ENCODE measurements at places on chromosomes 4 and X.

DNA sequence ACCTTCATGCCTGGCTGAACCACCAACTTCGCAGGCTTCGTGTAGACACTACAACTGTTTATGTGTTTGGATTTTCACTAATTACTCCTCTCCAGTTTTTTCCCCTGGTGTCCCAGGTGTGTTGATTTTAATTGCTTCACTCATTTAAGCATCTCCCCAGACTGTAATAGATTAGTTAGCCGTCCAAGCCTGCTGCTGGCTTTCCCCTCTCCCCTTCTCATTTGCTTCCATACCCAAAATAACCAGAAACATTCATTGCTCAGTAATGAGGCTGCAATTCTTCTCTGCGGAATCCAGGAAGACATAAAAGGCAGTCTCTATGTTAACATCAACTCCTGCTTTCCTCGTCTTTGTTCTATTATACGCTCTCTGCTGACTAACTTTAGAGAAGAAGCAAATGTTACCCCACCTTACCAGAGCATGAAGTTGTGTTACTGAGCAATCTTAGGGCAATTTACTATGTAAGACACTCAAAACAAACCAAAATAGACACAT lies 37.9 kb upstream of the SCRG1 start:
- no peak for DNase-seq

DNA sequence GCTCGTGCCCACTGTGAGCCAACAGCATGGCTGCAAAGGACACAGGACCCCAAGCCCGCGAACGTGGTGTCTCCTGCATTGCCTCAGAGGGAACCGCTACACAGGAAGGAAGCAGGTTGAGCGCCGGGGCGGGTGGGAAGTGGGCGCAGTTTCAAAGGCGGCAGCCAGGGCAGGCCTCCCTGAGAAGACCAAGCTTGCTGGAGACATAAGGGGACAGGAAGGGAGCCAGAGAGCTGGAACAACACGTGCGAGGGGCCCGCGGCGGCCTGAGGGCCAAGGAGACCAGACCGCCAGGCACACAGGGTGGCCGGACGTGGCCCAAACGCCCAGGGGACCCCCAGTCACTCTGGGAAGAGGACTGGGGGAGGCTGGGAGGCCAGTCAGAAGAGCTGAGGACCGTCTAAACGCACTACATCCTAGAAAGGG lies 32.0 kb downstream of the CTBP1 start:
- DNase-seq = peak; percentile 82

DNA sequence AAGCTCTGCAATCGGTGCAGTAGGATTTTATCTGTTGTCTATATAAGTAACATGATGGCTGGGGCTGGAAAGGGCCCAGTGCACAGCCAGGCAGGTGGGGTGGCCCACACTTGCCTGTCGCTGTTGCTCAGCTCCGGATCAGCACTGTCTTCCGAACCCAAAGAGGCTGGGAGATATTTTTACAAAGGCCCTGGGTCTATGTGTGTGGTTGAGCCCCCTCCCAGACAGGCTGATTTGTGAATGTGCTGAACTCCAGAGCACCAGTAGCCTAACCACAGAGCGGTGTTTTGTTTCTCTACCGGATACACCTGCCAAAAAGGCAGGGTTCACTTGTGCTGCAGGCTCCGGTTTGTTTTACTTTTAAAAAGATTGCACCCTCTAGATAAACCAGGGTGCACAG lies 33.5 kb upstream of the CHRNA9 start:
- peak; percentile 70 for DNase-seq

GRCh38 chrX:38699121-38699520 lies 102.1 kb upstream of the MID1IP1 start:
- no peak for DNase-seq

DNA sequence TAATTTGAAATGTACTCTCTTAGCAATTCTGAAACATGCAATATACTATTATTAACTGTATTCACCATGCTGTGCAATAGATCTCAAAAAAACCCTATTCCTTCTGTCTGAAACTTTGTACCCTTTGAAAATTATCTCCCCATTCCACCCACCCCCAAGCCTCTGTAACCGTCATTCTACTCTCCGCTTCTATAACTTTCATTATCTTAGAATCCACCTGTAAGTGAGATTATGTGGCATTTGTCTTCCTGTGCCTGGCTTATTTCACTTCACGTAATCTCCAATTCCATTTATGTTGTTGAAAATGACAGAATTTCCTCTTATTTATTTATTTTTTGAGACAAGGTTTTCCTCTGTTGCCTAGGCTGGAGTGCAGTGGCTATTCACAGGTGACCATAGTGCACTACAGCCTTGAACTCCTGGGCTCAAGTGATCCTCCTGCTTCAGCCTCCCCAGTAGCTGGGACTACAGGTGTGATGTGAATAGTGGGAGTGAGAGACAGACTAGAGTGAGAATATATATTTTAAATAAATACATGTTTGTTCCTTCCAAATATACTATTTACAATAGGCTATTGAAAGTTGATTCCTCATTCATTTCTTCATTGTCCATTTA lies 30.5 kb downstream of the VSIG4 start:
- no peak for DNase-seq

DNA sequence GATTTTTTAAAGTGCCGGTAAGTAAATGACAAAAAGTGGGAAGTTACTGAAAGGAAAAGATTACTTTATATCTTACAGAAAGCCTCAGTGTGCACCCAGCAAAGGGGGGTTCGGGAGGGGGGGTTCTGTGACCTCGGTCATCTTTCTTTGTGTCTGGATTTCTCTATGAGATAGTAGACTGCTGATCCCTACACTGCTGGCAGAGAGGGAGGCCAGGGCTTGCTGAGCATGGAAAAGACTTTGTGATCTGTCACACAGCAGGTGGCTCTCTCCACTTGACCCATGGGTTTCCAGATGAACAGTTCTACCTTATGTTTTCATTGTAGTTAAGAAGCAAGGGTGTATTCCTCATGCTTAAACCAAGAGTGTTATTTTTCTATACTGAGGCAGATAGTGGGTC lies 475.6 kb downstream of the PCDH10 start:
- no peak for DNase-seq

DNA sequence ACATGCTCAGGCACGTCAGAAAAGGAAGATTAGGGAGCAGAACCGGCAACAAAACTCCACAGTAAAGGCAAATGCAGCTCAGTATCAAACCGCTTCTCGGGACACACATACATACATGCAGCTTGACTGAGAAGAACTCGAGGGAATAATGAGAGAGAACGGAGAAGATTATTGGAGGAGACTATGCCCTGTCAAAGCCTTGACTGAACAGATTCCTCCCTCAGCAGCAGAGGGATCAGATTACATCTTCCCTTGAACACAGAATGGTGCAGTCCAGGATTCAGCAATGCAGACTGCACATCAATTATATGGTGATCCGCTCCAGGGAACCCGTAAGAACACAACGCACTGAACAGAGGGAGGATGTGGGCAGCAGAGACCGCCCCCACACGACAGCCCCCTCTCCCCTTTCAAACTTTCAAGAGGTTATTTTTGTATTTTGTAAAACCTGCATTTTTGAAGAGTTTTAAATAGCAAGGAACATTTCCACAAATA lies 183.2 kb downstream of the FBXW7 start:
- DNase-seq = no peak

DNA sequence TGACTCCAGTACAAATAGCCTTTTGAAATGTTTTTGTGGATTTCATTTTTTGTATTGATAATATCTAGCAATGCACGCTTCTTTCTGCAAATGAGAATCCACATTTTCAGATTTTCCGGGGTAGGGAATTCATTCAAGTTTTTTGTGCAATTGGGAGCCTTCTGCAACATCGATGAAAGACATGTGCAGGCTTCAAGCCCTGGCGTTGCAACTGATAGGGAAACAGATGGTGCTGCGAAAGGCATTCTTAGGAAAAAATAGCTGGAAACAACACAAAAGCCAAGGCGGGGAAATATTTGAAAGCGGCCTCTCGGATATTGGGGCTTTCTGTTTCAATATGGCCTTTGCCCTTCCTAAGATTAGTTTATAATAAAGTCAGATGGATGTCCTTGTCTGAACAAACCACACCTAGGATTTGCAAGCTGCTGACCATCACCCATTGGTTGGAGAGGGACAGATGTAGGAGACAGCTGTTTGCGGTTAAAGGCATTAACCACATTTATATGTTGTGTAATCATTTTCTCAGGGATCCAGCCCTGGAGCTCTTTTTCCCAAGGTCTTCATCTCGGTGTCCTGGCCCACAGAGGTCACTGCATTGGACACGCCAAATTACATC lies 136.5 kb downstream of the PRKX start:
- DNase-seq = no peak

GRCh38 chr4:44100456-44100855 lies 348.2 kb downstream of the KCTD8 start:
- no peak for DNase-seq

- DNase-seq = no peak
Measured at GRCh38 chr4:104279744-104280143, 214.9 kb downstream of the CXXC4 start.

DNA sequence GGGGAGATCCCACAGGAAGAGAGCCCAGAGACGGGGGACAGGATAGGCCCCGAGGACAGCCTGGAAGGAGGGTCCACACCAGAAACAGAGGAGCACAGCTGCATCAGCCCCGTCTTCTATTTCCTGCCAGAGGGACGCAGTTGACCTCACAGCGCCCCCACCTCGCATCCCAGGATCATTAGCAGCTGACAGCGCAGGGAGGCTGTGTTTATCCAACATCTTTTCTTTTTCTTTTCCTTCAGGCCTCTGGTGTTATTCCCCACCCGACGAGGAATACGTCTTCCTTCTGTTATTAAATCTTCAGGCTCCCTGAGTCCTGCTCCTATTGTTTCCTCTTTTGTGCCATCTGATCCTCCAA lies 75.4 kb downstream of the DCHS2 start:
- no peak for DNase-seq

GRCh38 chr4:866761-867390 lies 40.9 kb upstream of the CPLX1 start:
- no peak for DNase-seq

- DNase-seq = no peak
Measured at GRCh38 chrX:45385757-45386156, 185.1 kb upstream of the DIPK2B start.

DNA sequence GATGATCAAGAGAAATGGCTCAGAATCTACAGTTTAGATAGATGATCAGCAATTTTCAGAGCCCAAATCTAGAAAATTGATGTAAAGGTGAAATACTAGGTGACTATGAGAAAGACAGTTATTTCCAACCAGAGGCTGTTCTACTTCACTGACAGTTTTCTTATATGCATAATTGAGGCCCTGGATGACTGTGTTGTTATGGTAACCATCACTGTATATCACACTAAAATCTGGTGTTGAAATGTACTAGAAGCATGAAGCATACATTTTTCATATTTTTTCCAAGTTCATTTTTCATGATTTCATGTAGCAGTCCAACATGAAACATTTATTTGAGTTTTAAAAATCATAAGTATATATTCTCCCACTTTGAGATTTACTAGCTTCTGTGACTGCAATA lies 87.4 kb downstream of the ATXN3L start:
- DNase-seq = no peak

DNA sequence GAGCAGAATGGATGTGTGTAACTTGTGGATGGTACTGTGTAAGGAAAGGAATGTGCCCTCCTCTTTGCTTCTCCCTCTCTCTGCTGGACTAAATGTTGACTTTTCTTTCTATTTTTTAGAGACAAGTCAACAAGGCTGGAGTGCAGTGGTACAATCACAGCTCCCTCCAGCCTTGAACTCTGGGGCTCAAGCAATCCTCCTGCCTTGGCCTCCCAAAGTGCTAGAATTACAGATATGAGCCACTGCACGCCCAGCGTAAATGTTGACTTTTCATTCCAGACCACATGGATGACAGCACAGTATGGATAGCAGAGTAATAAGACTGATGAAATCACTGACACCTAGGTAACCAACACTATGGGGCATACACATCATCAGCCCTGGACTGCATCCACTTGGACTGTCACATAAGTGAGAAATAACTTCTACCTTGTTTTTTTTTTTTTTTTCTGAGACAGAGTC lies 5.1 kb upstream of the RPS3A start:
- peak; percentile 3 for DNase-seq

DNA sequence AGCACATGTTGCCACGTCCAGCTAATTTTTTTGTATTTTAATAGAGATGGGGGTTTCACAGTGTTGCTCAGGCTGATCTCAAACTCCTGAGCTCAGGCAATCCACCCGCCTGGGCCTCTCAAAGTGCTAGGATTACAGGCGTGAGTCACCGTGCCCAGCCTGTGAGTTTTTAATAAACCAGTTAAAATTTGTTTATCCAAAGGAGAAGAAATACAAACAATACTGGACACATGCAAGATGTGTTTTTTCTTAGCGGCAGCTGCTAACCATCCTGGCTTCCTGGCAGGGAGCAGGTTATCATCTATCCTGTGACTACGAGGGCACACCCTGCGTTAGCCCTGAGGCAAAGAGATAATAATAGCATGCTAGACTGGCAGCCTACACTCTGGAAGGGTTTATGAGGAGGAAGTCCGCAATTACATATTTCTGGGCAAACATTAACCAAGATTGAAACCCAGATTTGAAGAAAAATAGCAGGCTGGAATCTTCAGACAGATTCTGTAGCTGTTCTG lies 191.4 kb downstream of the SPRY1 start:
- no peak for DNase-seq
